ENCODE measurements at places on chromosomes 13 and 19.
A peak's percentile ranks its signal among the peaks of the same experiment; 100 is the strongest.

DNA sequence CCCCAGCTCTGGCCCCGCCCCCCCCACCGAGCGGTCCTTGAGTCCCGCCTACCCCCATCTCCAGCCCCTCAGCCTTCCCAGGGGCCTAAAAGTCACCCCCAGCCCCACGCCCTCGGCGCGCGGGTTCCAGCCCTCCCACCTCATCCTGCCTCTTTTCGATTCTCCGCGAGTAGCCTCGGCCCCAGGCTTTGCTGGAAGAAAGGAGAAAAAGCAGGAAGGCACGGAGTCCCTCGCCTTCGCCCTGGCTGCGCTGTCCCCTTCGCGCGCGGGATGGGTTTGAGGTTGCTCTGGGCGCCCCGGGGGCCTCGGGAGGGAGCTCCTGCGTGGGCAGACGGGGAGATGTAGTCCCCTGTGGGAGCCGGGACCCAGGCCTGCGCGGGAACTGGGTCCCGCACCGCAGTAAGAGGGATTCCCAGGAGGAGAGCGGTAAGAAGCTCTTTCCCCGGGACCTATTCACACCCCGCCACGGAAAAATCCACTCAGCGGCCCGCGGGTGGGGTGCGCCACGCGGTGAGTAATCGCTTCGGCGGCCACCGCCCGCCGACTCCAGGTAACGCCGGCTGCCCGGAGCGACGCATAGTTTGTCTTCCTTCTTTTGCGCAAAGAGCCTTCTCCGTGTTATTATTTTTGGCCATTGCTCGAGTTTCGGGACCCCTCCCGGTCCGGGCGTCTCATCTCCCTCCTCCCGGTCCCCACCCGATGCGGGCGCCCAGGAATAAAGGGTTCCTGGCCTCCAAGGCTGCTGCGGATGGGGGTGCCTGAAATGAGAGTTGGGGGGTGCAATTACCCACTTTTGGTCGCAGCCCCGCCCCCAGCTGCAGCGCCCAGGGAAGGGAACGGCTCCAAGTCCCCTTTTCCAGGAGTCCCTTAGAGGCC lies 865 bp upstream of the CRLF1 start:
- no peak for DNase-seq

DNA sequence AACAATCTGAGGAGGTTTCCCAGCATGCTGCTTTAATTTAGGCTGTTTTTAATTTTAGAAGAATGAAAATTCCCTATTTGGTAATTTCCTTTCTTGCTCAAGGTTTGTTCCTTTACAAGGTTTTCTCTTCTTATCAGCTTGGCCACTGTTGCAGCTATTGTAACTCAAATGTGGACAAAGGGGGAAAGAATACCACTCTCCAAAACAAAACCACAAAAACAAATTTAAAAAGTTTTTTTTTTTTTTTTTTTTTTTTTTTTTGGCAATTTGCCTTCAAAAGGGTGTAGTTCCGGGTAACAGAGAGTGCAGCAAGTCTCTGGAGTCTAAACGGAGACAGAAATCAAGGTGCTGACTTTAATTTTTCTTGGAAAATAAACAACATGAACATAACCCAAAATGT lies 306.4 kb upstream of the ARGLU1 start:
- no peak for DNase-seq

DNA sequence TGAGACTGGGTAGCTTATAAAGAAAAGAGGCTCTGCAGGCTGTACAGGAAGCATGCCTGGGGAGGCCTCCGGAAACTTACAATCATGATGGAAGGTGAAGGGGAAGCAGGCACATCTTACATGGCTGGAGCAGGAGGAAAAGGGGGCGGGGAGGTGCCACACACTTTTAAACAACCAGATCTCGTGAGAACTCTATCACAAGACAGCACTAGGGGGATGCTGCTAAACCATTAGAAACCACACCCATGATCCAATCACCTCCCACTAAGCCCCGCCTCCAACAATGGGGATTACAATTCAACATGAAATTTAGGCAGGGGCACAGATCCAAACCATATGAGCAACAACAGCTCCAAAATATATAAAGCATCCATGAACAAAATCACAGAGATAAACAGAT lies 46.5 kb upstream of the GTF2F2 start:
- no peak for DNase-seq

DNA sequence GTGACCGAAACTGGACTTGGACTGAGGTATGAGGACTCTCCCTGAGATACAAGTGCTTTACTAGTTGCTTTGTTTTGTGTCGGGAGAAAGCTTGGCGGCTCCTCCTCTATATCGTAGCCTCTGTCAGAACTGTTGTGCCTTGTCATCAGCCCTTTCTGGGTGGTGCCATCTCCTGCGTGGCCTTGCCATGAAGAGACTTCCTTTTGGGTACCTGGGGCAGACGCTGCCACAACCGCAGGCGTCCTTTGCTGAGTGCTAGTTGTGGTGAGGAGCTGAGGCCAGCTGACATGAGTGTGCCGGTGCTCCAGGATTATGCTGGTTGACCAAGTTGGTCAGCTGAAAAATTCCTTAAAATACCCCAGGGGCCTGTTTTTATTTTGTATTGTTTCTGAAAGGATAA lies 124.5 kb downstream of the AKAP11 start:
- DNase-seq: peak; percentile 51

GRCh38 chr19:10230173-10230860 lies 814 bp downstream of the S1PR2 start:
- DNase-seq: peak; percentile 77

DNA sequence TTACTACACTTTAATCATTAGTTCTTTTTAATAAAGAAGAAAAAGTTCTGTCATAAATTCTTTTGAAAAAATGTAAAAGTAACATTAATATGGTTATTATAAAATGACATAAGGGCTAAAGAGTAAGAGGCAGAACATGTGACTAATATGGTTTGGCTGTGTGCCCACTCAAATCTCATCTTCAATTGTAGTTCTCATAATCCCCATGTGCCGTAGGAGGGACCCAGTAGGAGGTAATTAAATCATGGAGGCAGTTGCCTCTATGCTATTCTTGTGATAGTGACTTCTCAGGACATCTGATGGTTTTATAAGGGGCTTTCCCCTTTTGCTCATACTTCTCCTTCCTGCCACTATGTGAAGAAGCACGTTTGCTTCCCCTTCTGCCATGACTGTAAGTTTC lies 104.5 kb downstream of the UGGT2 start:
- DNase-seq: no peak

DNA sequence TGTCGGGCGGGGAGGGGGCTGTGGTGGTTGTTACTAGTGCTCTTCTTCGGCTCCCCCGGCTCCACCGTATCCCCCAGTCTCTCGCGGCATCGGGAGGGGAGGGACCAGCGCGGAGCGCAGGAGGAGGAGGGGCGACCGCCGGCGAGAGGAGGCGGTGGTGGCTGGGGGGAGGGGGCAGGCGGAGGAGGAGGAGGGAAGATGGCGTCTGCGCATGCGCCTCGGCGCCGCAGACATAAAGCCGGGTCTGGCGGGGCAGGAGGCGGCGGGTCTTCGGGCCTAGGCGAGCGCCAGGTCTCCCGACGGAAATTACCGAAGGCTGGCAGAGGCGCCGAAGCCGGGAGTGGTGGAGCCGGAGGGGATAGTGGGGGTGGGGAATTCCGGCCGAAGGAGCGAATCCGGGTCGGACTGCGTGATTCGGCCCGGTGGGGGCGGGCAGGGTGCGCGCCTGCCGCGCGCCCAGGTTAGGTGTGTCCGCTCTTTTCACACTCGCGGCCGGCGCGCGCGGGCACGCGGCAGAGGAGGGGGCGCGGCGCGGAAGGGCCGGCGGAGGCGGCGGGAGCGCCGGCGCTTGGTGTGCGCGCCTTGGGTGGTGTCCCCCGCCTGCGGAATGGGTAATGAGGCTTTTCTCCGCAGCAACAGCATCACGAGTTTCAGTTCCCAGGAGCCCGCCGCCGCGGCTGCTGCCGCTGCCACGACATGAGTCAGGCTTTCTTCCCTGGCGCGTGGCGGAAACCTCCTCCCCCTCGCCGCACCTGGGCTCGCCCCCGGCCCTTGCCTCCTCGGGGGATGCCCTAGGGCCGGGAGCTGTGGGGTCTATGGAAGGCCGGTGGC lies 1.3 kb upstream of the TSC22D1 start:
- DNase-seq: peak; percentile 94

- DNase-seq: no peak
Measured at GRCh38 chr13:91304741-91305140, 42.7 kb upstream of the MIR17HG start.

Measured in stimulated activated naive CD4-positive, alpha-beta T cell treated with Interleukin-2 at 50 U/mL for 16 hours (primary cell).